ENCODE measurements at places on chromosomes 4 and X.
A peak's percentile ranks its signal among the peaks of the same experiment; 100 is the strongest.

- peak; percentile 68 for DNase-seq
These were observed 631.5 kb downstream of the RAB28 start for GRCh38 chr4:12852338-12853307.

DNA sequence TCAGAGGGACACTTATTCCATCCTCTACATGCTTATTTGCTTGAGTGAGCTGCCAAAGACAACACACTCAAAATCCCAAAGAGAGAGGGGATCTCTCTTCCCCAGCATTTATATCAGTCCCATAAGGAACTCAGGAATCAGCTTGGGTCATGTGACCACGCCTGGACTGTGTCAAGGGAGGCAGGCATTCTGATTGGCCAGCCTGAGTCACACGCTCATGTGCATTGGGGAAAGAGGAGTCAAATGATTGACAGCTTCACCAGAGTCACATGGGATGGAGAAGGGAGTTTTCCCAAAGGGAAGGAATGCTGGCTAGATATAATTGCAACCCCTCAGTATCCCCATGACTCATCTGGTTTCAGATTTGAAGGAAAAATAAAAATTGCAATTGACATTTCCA lies 49.0 kb downstream of the RWDD4 start:
- DNase-seq: no peak

GRCh38 chr4:138090150-138090917 lies 151.8 kb downstream of the SLC7A11 start:
- peak; percentile 84 for DNase-seq

DNA sequence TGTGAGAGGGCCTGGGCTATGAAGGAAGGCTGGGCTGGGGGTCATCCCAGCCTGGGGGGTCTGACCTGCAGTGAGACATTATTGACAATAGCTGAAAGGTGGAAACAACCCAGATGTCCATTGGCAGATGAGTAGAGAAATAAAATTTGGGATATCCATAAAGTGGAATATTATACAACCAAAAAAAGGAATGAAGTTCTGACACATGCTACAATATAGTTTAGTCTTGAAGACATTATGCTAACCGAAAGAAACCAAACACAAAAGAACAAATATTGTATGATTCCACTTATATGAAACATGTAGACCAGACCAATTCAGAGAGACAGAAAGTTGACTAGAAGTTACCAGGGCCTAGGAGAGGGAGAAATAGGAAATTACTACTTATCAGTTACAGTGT lies 44.7 kb downstream of the RTL5 start:
- no peak for DNase-seq

GRCh38 chrX:97326456-97326855 lies 442.7 kb downstream of the RPA4 start:
- no peak for DNase-seq

Measured in NCI-H1092 treated with DMSO at 0.1 percent for 48 hours (cell line).